ENCODE measurements at places on chromosomes 3 and 15.

DNA sequence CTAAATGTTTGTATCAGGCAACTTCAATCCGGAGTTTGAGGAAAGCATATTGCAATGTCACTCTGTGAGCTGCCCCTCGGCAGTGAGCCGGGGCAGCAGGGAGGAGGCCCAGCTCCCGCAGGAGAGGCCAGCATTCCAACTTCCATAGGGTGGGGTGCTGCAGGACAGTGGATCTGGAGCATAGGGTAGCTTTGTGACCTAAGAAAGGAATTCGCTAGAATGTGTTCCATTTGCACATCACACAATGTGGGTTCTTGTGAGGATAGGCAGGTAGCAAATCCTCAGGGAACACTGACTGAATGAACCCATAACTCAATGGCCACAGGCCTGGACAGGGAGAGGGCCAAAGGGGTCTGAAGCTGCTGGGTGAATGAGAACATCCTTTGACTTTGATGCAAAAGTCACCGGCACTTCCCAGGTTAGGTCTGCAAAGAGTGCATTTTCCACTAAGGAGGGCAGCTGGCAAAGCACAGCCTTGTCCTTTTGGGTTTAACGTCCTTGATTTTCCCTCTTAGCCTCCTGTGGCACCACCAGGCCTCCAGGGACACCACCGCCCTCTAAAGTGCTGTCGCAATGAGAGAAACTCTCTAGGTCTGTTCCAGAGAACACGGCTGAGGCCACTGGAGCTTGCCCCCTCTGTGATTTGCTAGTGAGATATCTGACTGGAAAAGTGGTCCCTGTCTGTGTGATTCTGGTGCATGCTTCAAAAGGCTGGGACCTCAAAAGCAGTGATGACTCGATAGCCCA lies 36.2 kb downstream of the GABRB3 start:
- no peak for DNase-seq

DNA sequence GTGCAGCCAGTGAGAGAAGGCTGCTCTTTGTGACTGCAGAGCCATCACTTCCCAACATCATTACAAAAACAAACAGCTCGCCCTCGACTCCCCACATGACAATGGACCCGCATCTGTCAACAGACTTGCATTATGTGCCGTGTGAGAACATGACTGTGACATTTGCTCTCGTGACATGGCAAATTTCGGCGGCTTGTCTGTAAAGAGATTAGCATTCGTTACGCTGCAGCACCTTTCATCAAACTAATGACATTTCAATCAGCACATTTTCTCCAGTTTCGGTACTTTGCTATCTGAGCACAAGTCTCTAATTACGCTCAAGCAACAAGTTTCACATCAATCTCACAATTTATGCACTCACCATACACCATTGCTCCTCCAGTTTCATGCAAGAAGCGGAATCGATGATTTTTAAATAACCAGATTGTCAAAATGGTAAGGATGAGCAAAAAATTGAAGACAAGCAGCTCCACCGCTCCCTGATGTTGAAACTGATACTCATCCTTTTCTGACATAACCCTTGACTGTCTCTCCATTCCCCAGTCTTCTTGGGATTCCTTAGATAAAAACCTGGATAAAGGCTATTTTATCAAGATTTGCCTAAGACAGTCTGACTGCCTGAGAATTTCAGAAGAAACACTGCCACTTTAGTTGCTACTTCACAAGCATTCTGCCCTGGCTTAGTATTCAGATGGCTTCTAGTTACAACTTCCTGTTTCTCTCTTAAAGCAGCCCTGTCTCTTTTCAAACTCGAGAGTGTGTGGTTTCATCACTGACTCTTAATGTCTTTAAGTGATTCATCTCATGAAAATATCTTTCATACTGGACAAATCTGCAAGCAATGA lies at the start of gene SLC9A9:
SLC9A9 (minus strand) TSS at position 682 of the 845 bp plus-strand sequence; CDS start at position 536, 146 bp downstream.
- DNase-seq = peak; percentile 32

DNA sequence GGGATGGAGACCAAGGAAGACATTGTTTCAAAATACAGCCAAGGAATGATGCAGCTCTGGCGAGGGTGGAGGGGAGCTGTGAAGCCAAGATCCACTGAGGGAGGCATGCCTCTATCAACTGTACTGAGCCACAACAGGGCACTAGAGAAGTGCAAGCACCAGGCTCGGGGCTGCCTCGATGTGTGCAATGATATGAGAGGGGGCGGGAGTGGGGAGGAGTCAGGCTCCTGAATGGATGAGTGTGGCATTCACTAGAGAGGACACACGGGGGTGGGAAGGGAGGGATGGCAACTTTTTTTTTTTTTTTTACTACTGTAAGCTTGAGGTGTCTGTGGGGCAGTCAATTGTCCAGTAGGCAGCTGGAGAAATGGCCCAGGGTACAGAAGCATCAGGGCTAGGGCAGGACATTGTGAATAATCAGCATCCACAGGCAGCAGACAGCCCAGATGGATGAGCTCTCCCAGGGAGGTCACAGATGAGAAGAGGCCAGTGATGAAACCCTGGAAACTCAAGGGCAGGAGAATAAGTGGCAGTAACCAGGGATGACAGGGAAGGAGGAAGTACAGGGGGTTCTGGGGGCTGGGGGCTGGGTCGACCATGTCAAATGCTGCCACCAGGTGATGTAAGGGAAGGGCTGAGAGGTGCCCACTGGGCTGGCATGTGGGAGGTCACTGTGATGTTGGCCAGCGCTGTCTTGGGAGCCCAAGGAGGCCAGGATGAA lies 5.9 kb downstream of the STOML1 start:
- DNase-seq = no peak

DNA sequence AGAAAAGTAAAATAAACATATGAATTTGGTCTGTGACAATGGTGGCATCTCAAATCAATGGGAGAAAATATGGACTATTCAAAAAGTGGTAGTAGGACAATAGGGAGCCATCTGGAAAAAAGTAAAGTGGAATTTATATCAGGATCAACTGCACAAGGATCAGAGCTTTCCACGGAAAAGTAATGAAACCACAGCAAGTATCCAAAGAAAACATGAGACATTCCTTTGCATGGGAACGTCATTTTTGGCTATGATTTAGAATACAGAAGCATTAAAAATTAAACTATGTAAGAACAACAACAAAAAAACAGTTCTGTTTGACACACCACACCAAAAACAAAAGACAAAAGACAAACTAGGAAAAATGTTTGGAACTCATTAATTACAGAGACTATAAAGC lies 18.7 kb downstream of the CRBN start:
- DNase-seq = no peak

DNA sequence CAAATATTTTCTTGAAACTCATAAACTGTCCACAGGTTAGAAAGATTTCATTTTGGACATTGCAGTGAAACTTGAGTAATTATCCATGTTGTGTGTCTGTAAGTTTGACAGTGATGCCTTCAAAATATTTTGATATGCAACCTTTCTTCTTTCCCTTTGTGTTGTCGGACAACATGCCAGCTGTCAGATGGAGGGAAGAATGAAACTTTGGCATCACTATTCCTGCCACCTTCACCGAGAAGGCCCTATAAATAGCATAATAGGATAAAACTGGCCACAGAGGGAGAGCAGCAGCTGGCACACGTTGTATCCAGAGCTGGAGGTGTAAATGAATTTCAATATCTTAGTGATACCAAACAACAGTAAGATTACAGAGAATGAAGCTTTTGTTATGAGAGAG lies 436.7 kb upstream of the CFAP20DC start:
- no peak for DNase-seq

- peak; percentile 48 for DNase-seq
These were observed at the start of gene MFGE8 for GRCh38 chr15:88913017-88913849. Gene MFGE8, minus strand, starts transcription at chr15:88913379. Its CDS starts 60 bp downstream, at chr15:88913319.

- DNase-seq = peak; percentile 36
These were observed 119.0 kb upstream of the RASGRP1 start for GRCh38 chr15:38683382-38684242.

DNA sequence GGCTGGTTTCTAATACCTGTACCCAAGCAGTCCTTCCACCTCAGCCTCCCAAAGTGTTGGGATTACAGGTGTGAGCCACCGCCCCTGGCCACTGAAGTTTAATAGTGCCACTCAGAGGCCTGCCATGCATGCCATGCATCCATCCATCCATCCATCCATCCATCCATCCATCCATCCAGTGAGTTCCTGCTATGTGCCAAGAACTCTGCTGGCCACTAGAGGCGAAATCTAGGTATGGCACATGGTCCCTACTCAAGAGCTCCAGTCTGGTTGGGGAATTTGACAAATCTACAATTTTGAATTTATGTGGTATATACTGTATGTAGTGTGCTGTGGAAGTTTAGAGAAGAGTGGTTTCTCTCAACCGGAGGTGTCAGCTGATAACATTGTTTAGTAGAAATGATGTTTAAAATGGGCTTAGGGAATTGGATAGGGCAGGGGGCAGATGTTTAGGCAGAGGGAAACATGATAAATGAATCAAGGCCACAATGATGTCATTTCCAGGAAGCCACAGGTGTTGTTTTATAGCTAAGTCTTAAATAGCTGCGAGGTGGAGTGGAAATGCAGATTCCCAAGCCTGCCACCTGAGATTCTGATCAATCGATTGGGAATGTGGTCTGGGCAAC lies 384.4 kb upstream of the C2CD4B start:
- no peak for DNase-seq

GRCh38 chr3:19264424-19264823 lies 116.1 kb downstream of the KCNH8 start:
- no peak for DNase-seq

DNA sequence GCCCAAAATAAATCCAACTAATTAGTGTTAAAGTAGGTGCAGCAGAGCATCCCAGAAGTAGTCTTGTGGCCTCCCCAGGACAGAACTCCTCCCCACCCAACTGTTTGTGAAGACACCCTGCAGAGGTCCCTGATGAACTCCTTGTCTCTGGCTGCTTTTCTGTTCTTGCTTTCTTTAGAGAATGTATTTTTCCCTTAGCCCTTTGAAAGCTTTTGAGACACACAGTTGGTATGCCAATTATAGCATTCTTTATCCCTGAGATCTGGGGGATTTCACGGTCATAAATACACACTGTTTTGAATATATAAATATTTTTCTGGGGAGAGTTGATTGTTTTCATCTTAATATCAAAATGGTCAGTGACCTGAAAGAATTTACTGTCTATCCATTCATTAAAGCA lies 9.8 kb downstream of the TFG start:
- no peak for DNase-seq

DNA sequence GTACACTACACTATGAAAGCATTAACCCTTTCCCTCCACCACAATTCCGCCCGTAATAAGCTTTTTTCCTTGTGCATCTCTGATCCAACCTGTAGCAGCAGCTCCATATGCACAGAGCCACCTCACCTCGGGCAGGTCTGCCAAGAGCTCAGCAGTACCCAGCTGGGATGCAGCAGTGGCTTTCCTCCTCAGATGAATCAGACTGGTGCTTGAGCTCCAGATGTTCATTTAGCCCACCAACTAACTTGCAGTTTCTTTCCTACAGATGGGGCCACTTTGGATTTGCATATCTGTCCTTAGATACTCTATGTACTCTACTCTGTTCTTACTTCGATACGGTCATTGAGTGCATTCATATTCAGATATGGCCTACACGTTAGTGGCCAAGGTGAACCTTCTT lies 14.8 kb upstream of the FSIP1 start:
- no peak for DNase-seq

DNA sequence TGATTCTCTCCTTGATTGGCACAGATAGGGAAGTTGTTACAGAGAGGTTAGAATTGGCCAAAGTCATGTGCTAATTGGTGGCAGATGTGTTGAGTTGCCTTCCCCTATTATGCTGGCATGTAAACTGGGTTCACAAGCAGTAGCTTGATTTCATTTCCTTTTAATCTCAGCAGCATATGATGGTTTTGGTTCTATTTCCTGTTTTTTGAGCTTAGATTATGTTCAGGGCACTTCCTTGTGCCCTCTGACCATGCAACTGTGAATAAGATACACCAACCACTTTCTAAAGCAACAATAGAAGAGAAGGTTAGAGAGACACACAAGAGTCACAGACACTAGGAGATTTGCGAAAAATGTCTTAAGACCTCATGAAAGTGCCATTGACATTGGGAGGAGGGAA lies 16.5 kb downstream of the HPS3 start:
- no peak for DNase-seq

GRCh38 chr3:67654844-67655177 lies 399 bp upstream of the SUCLG2 start:
- DNase-seq = peak; percentile 5

GRCh38 chr15:52095597-52096262 lies 16.8 kb downstream of the BCL2L10 start:
- DNase-seq = no peak

DNA sequence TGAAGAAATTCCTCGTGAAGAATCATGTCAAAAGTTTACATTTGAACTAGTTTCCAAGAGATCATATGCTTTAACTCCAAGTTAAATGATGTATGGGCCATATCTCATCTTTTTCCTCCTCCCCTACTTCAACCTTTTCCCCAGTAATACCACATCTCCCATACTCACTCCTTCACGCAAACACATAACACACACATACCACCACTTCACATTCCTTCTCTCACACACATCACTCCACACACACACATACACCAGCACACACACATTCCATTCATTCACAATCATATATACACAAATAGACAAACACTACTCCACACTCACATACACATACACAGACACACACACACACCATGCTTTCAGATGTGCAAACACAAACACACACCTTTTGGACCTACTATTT lies 769.0 kb upstream of the NR2F2 start:
- no peak for DNase-seq

- DNase-seq = no peak
These were observed 13.9 kb downstream of the CCR5AS start for GRCh38 chr3:46393011-46393410.

DNA sequence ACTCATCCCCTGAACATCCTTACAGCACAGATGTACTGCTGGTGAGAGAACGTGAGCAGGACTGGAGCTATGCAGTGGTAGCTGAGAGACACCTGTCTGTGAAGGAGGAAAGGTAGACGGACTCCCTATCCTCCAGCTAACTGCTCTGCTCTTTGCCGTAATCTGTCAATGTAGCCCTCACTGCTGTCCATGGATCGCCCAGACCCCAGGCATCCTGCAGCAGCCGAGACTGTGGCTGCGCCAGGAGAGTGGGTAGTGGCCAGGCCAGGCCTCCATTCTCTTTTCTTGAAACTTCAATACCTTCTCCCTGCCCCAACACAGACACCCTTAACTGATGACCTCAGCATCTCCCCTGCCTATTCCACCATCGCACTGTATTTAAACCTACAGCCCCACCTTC lies 44.5 kb downstream of the CRABP1 start:
- DNase-seq = no peak

DNA sequence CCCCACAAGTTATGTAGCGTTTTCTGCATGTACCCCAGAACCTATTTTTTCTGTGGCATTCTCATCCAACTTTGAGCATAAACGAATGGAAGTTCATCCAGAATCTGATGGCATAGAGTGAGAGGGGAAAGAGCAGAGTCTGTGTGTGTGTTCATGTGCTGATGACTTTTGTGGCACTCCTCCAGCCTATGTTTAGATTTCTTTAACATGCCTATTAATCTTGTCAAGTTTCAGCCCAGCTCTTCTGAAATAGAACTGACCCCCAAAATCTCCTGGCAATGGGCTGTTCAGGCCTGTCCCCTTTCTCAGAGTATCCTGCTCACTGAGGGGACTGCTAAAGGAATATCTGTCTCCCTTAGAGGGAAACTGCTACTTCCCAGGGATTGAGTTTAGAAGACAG lies 56.4 kb upstream of the NEO1 start:
- DNase-seq = no peak

- DNase-seq = no peak
These were observed 486.2 kb downstream of the IGSF11 start for GRCh38 chr3:118548434-118548833.

GRCh38 chr3:151918253-151919029 lies 45.0 kb downstream of the SUCNR1 start:
- DNase-seq = no peak

GRCh38 chr3:72574144-72574543 lies 274.1 kb downstream of the SHQ1 start:
- no peak for DNase-seq

GRCh38 chr15:66832664-66833063 lies 130.6 kb downstream of the SMAD6 start:
- no peak for DNase-seq
